ENCODE measurements at places on chromosomes 5 and 9. TPM values are rescaled to one million over a fixed set of nuclear protein-coding genes. Genes with fewer than 3 reads are reported as not detected.

GABRP gene
- total RNA-seq = not detected

UAP1L1 gene
- total RNA-seq = 2.6 TPM

AHRR gene
- 5.5 TPM for total RNA-seq

TAL2 gene
- total RNA-seq = not detected

GARIN3 gene
- total RNA-seq = 3.8 TPM

WHRN gene
- total RNA-seq = 2.1 TPM

PDGFRB gene
- 1.0 TPM for total RNA-seq

ANXA2R gene
- total RNA-seq = 6.5 TPM

ANKRD18A gene
- 6.1 TPM for total RNA-seq

TRIM7 gene
- 1.8 TPM for total RNA-seq

BRINP1 gene
- total RNA-seq = not detected

MRPS2 gene
- 40.7 TPM for total RNA-seq

SLC35D2 gene
- 0.91 TPM for total RNA-seq

ITGA1 gene
- 1.2 TPM for total RNA-seq

IFNK gene
- not detected for total RNA-seq

PTGER4 gene
- 86.3 TPM for total RNA-seq

PKD2L2 gene
- total RNA-seq = not detected

SEMA5A gene
- not detected for total RNA-seq

GPR150 gene
- 0.94 TPM for total RNA-seq

SLC25A2 gene
- not detected for total RNA-seq

TAF11L9 gene
- not detected for total RNA-seq

PCDHGA4 gene
- not detected for total RNA-seq

RFESD gene
- total RNA-seq = 9.7 TPM

SPINK7 gene
- total RNA-seq = not detected

LECT2 gene
- not detected for total RNA-seq

XPA gene
- 6.0 TPM for total RNA-seq

SLC46A2 gene
- not detected for total RNA-seq

HK3 gene
- not detected for total RNA-seq

SLC34A3 gene
- not detected for total RNA-seq

COL15A1 gene
- 0.05 TPM for total RNA-seq

KCTD16 gene
- total RNA-seq = 0.29 TPM

GDA gene
- not detected for total RNA-seq

TMOD1 gene
- 1.2 TPM for total RNA-seq

BASP1 gene
- total RNA-seq = 0.94 TPM

All from activated naive CD4-positive, alpha-beta T cell treated with anti-CD3 and anti-CD28 coated beads for 36 hours (primary cell).